IPS DF 6.9 (cell line): ENCODE measurements at places on chromosomes 11 and 22.

DNA sequence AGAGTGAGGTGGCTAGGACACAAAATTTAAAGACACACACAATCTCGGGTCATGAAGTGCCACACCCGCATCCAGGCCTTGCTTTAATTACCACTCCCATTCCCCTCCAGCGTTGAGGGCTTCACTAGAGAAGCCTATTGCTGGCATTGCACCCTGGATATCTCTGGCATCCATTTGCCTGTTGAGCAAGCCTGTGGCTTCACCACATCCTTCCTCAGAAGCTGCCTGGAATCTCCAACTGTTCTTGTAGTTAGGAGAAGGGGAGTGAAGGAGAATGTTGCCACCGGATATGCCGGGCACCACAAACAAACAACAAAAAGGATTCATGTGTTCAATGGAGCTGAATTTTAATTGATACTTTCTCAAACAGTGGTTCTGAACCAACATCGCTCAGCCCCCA, 34.4 kb upstream of the RCN1 start:
- DNase-seq, result no peak

DNA sequence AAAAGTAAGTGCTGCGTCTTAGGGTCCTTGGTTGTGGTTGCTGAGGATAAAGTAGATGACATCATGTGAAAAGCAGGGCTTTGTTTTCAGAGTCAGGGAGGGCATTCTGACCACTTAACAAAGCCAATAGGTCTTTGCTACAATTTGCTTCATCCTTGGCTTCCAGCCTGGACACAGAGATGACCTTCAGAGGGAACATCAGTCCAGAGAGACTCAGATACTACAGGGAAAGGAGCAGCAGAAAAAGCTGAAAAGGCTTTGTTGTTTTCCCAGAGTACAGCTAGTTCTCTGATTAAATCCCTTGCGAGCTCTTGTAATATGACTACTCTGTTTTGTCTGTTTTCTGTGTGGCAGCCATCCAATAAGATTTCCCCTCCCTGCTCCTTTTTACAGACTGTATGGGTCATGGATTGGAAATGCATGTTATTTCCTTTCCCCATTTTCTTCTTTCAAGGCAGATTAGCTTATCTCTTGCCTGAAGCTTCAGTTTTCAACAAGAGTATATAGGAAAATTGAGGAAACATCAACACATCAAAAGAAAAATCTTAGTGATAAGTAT, 31.9 kb downstream of the ATG13 start:
- DNase-seq, result no peak

- DNase-seq, result no peak
Measured at GRCh38 chr11:33772300-33772699, 2.0 kb downstream of the FBXO3 start.

DNA sequence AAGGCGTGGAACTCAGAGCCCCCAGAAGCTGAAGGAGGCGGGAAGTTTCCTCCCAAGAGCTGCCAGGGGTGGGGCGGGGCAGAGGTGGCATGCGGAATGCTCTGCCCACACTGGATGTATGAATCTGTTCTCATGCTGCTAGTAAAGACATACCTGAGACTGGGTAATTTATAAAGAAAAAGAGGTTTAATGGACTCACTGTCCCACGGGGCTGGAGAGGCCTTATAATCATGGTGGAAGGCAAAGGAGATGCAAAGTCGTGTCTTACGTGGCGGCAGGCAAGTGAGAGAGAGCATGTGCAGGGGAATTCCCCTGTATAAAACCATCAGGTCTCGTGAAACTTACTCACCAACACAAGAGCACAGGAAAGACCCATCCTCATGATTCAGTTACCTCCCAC, 57.6 kb downstream of the SMIM38 start:
- DNase-seq, result no peak

GRCh38 chr11:101516546-101516945, 67.3 kb downstream of the TRPC6 start:
- peak; percentile 27 for DNase-seq

DNA sequence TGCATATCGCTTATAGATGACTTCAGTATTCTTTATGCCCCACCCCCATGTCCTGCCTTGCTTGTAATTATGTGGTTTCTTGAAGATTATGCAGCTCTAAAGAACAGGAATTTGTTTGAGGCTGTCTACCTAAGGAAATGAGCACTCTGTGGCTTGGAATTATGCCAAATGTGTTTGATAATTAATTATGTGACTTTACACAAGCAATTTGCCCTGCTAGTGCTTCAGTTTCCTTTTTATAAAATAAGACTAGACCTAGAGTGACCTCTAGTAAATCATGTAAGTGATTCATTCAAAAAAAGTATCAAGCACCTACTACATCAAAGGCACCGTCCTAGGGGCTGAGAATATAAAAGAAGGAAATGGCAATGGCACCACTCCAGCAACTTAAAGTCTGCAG, 491.5 kb upstream of the KIRREL3 start:
- DNase-seq, result no peak

GRCh38 chr22:29617922-29618629, 14.6 kb downstream of the NF2 start:
- DNase-seq, result no peak

- no peak for DNase-seq
Measured at GRCh38 chr11:77183431-77183984, 55.5 kb downstream of the MYO7A start.

DNA sequence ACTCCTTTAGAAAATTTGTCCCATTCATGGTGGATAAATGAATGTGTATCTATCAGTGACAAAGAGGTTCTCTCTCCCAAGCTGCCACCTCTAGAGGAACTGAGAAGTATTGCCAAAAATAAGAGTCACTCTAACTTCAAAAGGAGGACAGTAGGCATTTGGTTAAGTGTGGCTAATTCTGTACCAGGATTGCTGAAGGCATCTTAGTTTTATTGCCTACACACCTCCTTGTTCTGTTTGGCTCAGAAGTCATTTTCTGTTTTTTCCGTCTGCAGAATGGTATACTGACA, 189.0 kb upstream of the MPPED2 start:
- peak; percentile 7 for DNase-seq

- no peak for DNase-seq
Measured at GRCh38 chr22:35054064-35054463, 11.9 kb upstream of the ISX start.

DNA sequence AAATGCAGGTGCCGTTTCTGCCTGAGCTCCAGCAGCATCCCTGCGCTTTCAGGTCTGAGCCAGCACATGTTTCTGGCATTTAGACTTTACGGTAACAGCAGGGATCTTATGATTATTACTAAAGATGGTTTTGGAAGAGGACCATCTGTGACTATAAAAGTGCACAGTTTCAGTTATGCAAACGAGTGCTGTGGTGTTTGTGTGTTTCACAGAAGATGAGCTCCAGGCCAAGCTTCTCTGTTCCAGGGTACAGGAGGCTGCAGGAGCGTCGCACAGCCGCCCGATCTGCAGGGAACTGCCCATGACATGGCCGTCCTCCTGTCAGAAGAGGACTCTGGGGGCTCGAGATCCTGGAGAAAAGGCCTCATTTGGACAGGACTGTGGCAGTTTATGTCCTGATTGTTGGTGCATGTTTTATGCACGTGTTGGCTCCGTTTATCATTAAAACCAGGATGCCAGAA, 297.3 kb downstream of the TBC1D22A start:
- DNase-seq, result no peak

DNA sequence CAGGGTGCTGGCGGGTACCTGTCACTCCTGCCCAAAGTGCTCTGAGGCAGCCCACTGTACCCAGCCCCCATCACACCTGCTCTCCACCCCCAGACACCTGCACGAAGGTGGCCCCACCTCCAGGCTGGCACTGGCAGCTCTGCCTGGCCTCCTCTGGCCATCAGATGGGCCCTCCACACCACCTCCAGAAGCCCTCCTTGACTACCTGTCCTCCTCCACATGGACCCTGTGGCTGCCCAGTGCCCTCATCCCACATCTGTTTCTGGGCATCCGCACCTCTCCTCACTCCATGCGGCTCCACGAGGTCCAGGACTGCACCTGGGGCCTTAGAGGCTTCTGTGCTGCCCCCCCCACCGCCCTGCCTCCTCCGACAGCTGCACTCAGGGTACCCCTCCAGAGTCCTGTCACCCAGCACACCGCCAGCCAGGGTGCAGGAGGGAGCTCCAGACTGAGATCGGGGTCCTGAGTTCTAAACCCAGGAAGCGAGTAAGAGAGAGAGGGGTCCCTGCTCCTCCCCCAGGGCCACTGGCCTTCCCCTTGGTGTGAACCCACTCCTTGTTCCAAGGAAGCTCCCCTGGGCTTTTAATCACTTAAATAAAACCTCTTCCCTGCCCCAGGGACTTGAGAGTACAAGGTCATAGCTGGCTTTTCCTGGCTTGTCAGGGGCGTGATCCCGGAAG, 1.7 kb downstream of the CTSD start:
- no peak for DNase-seq

DNA sequence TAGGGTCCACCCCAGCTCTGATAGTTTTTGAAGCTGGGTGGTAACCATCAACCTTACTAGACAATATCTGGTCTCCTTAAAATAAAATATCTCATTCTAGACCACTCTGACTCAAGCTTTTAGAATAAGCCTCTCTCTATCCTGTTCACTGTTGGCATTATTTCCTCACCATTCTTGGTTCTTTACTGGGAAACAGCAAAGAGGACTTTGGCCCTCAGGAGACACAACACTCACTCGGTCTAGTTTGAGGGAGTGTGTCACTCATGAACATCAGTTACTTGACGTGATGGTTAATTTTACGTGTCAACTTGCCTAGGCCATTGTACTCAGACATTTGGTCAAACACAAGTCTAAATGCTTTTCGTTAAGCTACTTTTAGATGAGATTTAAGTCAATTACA, 110.6 kb downstream of the FAM76B start:
- no peak for DNase-seq

DNA sequence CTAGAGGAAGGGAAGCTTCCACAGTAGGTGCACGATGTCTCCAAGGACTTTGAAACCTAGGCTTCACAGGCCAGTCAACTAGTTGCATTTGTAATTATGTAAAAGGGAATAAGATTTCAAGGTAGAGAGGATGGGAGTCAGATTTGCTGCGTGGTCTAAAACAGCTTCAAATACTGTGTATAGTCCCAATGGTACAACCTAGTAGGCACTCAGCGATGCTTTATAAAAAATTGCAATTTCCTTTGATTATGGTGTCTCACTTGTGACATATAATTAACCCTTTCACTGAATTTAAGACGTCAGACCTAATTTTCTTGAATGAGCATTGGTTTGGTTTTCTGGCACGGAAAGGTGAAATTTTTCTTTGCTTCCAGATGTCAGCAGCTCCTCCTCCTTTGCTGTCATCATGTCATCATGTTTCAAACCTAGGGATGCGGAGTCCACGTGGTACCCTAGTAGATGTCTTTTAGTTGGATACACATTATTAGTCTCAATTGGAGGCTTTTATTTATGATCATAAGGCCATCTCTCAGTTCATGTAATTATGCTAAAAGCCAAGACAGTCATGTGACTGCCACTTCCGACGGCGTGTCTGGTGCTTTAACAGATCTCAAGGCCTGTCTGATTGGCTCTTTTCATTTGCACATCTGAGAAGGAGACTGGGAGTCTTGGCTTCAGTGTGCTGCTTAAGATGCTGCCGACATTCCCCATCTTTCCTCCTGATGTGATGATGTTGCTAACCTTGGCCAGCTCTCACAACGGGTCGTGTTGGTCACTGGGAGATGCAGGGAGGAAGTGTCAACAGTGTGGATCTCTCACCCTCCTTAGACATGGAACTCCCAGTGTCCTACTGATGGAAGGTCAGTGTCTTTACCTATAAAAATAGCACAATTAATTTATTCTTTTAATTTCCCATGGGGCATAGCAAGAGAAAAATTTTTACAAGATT, 134.0 kb downstream of the HIPK3 start:
- no peak for DNase-seq

DNA sequence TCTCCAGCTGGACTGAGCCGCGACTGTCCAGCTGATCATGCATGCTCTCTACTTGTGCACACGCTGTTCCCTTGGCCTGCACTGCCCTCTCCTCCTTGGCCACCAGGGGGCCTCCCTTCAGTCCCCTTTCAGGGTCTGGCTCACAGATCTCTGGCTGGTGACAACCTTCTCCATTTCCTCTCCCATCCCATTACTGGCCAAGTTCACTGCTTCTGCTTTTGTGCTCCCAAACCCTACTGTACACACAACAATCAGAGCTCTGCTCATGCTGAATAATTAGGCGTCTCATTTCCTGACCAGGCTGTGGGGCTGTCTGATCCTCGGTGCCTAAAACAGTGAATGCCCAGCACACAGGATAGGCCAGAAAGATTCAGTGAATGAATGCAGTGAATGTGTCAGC, 224.0 kb upstream of the NARS2 start:
- no peak for DNase-seq

DNA sequence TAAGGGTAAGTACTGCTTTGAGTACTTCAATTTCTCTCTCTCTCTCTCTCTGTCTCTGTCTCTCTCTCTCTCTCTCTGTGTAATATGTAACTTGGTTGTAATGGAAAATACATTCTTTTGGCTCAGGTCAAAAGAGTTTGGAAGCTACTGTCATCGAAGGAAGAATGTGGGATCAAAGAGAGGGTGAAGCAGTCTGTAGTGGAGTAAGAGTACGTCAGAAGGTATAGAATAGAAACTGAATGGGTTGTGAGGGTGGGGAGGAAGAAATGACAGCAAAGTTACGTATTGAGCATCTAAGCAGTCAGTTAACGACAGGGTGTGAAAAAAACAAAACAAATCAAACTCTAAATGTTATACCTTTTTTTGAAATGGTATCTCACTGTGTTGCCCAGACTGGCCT, 10.0 kb downstream of the NCAM1 start:
- DNase-seq, result no peak

DNA sequence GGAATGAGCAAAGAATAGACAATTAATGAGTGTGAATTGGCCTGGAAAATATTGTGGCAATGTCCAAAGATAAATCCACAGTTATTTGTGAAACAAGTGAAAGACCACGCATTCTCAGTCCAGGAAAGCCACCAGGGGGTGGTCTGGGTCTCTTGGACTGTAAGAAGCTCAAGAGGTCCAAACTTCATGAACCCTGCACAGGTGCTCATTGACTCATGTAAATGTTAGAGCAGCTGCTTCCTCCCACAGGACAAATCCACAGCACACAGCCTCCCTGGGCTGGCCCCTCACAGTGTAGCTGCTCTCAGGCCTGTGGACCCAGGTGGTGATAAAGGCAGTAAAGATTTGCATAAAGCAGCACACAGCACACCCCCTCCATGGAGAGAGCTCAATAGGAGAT, 114.0 kb downstream of the ZNF280B start:
- DNase-seq, result no peak

GRCh38 chr11:106697058-106697457, 321.2 kb downstream of the GUCY1A2 start:
- DNase-seq, result no peak

DNA sequence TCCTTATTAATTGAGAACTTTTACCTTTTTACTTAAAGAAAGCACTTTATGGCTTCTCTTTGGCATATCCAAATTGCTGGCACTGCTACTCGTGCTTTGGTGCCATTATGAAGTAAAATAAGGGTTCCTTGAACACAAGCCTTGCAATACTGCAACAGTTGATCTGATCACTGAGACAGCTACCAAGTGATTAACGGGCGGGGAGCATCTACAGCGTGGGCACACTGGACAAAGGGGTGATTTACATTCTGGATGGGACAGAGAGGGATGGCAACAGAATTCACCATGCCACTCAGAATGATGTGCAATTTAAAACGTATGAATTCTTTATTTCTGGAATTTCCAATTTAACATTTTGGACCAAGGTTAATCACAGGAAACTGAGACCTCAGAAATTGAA, 7.7 kb downstream of the CHRDL2 start:
- no peak for DNase-seq

GRCh38 chr22:46587061-46587460, 33.1 kb upstream of the GRAMD4 start:
- DNase-seq, result no peak
